MM.1S (cell line): ENCODE measurements at places on chromosomes 1 and 21.

DNA sequence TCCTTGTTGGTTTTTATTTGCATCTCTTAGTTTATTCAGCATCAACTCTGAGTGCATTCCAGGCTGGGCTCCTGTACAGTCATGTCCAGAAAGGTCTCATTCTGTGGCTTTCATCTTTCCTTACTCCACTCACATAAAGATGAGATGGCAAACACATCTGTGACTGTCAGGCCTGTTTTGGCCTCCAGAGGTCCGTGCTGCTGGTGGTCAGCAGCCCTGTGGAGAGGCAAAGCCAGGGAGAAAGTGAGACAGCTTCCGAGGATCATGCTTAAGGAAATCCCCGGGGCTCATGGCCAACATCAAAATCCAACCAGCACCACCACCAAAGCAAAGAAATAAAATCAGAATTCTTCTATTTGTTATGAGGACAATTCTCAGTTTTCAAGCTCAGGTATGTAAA is 96.1 kb upstream of the HIVEP3 start:
- no peaks in the 10 kb centered on the region for H3K27me3 ChIP-seq
- H3K4me3 ChIP-seq = no peak overlapping the region
- no peaks in the 10 kb centered on the region for H3K4me1 ChIP-seq
- H3K36me3 ChIP-seq = no peaks in the 10 kb centered on the region
- no peak overlapping the region for H3K27ac ChIP-seq
- no peak for DNase-seq

DNA sequence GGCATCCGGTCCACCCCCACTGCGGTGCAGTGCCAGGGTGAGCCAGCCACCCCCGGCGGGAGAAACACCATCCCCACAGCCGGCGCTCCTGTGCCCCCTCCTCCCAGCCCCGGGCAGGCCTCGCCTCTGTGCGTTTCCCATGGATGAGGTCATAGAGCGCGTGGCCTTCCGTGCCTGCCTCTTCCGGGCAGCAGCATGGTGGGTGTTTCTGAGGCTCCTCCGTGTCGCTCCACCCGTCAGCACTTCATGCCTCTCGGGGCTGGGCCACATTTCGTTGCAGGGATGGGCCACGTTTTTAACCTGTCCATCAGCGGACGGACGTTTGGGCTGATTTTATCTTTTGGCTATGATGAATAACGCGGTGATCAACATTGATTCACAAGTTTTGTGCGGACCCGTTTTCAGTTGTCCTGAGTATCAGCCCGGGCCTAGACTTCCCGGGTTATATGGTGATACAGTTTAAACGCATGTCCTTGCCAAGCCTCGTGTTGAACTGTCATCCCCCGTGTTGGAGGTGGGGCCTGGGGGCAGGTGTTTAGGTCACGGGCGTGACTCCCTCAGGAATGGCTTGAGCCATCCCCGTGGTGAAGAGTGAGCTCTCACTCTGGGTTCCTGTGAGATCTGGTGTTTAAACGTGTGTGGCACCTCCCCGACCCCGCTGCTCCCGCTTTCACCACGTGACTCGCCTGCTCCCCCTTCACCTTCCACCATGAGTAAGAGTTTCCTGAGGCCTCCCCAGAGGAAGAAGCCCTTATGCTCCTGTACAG is 64.8 kb downstream of the SLX9 start:
- no peak overlapping the region for H3K4me3 ChIP-seq
- no peak for DNase-seq

- no peak overlapping the region for H3K4me3 ChIP-seq
- no peaks in the 10 kb centered on the region for H3K36me3 ChIP-seq
- H3K27ac ChIP-seq = no peak overlapping the region
- no peak for DNase-seq
Observed at GRCh38 chr1:113913312-113913668, 8.2 kb downstream of the DCLRE1B start.

DNA sequence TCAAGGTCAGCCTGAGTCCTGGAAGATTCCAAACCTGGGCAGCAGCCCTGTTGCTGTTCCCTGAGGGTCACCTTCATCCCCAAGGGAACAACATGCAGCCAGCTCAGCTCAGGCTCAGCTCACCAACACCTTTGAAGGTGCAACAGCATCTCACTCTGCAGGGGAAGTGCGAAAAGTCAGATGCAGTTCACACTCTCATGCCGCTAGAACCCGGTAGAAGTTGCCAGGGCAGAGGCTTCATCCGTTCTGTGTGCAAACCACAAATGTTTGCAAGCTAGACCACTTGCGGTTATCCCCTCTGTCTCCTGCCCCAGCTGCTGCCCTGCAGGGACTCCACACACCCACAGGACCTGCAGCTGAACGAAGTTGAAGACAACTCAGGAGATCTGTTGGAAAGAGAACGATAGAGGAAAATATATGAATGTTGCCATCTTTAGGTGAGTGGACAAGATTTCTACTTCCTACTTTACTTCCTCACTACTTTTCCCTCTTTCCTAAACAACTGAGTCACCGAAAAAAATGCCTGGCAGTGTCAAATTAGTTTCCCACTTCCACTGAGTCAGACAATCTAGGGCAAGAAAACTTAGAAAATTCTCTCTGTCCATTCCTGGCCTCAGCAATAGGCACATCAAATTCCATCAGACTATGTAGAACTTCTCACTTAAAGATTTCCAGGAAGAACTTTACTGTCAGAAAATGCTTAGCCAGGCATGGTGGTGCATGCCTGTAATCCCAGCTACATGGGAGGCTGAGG is 1.8 kb upstream of the FCRL6 start:
- no peak overlapping the region for H3K4me3 ChIP-seq
- DNase-seq = peak; percentile 92
- peak overlapping the region; percentile 22; the same call in 1 of the 2 replicates for H3K27ac ChIP-seq
- peaks cover 30% of the 10 kb centered on the region for H3K4me1 ChIP-seq
- H3K27me3 ChIP-seq = no peaks in the 10 kb centered on the region
